GM23338 (cell line): ENCODE measurements at places on chromosomes 5 and 9. TPM values are rescaled to one million over a fixed set of nuclear protein-coding genes. Genes with fewer than 3 reads are reported as not detected.

The LCN1 gene
- not detected in 2 replicates for total RNA-seq

The SPAG8 gene
- 0.45 TPM in 1 of 2 replicates, not detected in the other for total RNA-seq

The PCSK5 gene
- 30.8 and 34.8 TPM in 2 replicates for total RNA-seq

The SPATA31E1 gene
- total RNA-seq: not detected in 2 replicates

The WDR70 gene
- 28.5 and 34.9 TPM in 2 replicates for total RNA-seq

The TLE4 gene
- total RNA-seq: 43.9 and 45.8 TPM in 2 replicates
